ENCODE measurements at places on chromosomes 4 and X.

DNA sequence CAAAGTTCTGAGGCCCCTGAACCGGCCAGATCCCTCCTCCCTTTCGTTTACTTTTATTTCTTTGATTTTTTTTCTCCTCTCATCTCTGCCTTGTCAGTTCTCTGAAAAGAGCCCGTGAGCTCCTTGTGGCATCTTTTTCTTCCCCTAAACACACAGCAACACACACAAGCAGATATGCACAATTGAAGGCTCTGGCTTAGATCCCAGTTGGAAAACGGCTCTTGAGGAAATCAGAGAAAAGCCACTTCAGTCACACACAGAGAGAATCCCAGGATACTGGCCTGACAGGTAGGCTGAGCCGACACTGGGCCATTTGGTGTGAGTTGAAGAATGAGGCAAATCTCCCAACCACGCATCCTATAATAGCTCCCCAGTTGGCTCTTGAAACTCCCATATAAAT is 12.9 kb downstream of the DIPK2B start:
- DNase-seq = no peak

DNA sequence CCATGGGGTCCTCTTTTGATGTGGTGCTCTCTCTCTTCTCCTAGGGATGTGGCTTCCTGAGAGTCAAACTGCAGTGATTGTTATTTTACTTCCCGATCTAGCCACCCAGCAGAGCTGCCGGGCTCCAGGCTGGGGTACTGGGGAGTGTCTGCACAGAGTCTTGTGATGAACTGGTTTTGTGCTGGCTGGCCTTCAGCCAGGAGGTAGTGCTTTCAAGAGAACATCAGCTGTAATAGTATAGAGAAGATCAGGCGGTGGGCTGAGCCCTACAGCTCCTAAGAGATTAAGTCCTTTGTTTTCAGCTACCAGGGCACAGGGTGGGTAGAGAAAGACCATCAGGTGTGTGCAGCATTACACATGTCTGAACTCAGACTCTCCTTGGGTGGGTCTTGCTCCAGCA is 59.0 kb upstream of the AGTR2 start:
- no peak for DNase-seq

DNA sequence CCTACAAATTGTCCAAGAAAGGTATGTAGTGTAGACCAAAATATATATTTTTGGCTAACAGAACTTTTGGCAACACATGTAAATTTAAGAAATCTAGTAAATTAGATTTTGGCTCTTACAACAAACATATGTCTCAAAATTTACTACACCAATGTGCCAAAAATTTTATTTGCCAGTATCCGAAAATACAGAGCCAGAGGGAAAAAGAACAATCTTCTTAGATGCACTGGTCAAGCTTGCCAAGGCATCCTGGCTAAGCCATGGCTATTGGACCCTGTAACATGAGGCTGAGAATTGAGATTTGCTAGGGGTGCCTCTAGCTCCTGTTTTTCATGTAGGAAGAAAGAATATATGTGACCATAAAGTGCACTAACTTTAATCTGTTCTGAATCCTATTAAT is 91.8 kb downstream of the GABRG1 start:
- no peak for DNase-seq

GRCh38 chrX:21996872-21997455 is 35.2 kb upstream of the PHEX start:
- no peak for DNase-seq

DNA sequence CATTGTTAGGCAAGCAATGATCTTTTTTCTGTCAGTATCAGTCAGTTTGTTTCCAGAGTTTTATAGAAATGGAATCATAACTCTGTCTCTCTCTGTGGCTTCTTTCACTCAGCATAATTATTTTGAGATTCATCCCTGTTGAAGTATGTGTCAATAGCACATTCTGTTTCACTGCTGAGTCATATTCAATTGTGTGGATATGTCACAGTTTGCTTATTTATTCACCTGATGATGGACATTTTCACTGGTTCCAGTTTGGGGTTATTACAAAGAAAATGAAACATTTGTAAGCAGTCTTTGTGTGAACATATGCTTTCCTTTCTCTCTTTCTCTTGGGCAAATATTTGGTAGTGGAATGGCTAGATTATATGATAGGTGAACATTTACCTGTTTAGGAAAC is 10.2 kb upstream of the ZNF718 start:
- no peak for DNase-seq

DNA sequence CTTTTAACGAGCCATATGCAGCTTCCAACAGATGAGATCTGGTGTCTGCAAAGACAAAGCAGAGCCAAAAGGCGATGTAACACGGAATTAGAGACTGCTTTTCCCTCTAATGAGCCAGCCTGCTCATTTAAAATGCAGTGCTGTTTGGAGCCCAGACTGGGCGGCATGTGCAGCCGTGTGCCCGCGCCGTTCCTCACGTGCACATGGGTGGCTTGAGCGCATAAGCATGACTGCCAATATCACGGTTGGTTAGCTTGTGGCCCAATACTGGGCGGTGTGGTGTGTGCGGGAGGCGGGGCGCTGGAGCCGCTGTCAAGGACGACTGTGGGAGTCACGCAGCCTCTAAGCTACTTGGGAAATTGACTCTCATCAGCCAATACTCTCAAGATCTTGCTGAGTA is 87.0 kb upstream of the SCOC start:
- no peak for DNase-seq

DNA sequence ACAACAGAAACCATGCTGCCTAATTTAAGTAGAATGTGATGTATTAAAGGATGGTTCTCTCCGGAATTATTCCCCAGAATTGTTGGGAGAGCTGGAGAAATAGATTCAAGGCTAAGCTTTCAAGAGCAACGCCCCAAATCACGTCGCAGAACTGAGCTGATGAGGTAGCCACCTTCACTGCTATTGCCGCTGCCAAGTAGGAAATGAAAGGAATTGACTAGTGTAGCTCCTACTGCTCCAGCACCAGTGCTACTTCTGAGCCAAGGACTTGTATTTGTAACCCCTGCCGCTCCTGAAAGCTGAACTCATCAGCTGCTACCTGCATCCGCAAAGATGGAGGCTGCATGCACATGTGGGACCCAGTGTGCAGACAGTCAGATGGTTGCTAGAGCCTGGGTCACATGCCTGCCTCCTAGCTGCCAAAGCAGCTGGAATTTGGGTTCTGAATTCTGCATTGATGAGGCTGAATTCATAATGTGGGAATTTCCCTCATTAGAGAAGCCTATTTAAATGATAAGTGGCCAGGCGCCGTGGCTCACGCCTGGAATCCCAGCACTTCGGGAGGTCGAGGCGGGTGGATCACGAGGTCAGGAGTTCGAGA is 173.9 kb downstream of the PDGFRA start:
- DNase-seq = no peak

Data from mucosa of gallbladder (tissue), 1 donor.